ENCODE measurements at places on chromosomes 7 and 10. TPM values are rescaled to one million over a fixed set of nuclear protein-coding genes. Genes with fewer than 3 reads are reported as not detected.

DNA sequence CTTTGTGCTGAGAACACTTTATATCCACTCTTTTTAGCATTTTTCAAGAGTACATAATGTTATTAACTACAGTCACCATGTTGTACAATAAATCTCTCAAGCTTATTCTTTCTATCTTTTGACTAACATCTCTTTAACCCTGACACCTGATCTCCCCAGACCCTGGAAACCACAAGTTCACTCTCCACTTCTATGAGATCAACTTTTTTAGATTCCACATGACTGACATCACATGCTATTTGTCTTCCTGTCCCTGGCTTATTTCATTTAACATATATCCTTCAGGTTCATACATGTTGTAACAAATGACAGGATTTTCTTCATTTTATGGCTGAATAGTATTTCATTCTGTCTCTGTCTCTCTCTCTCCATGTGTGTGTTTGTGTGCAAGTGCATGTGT, 15.5 kb downstream of the SLC13A1 start:
- no peak for DNase-seq

GRCh38 chr7:516216-516605, 3.4 kb downstream of the PDGFA start:
- DNase-seq = no peak

GRCh38 chr7:44087911-44088838, 5.8 kb upstream of the POLM start:
- no peak for DNase-seq

ZKSCAN5 gene
- 21.7 TPM for total RNA-seq

- DNase-seq = no peak
Measured at GRCh38 chr10:58765910-58766309, 253.2 kb downstream of the BICC1 start.

DNA sequence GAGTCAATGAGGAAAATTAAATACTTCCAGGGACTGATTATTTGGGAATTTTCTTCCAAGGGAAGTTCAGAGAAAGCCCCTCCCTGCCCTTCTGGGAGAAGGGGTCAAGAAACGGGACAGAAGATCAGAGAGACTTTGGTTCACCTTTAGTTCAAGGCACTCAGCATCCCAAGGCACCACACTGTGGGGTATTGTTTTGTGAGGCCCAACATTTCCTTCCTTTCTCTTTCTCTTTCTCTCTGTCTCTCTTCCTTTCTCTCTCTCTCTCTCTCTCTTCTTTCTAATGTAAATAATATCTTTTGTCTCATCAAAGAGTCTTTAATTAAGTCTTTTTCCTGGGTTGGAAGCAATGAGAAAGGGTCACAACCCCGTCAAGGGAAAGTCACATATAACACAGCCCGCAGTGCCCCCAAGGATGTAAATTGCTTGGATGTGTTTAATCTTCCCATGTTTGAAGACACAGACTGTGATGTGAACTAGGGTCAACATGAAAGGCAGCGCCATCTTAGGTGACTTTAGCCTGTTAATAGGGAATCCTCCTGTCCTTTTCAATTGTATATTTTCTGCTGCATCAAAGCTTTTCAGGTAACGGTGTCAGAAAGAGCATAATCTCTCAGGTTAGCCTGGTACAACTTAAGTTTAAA, 983.3 kb upstream of the C7orf33 start:
- DNase-seq = peak; percentile 5
